ENCODE measurements at places on chromosomes 3 and 15.
A peak's percentile ranks its signal among the peaks of the same experiment; 100 is the strongest.

- no peak for DNase-seq
Measured at GRCh38 chr3:72445827-72446217, 402.4 kb downstream of the SHQ1 start.

DNA sequence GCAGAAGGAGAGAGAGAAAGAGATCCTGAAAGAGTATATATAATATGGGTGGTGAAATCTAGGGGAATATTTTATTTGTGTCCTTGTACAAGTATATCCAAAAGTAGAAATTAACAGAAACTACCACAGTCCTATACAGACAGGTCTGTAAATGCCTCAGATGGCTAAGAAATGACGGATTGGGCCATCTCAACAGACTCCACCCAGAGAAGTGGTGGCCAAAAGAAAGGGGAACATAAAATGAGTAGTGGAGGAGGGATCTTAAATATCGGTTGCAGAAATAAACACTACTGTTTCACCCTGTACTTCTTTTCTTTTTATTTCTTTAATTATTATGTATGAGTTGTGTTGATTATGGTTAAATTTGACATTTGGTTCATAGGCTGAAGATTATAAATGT is 47.7 kb downstream of the CCR3 start:
- no peak for DNase-seq

DNA sequence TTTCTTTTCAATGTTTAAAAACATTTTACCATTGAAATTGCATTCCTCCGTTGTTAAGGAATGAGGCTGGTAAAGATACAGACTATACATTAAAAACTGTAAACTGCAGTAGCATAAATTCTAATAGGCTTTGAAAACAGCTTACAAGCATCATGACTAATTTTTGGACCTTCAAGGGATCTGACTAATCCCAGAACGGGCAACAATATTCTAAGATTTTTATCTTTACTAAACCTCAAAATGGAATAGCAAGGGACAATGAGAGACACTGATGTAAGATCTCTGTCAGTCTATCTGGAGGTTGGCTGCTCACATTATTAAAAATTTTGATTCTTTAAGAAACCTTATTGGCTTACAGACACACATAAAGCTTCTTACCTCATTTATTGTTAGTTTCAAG is 74.7 kb downstream of the BTD start:
- DNase-seq, result peak; percentile 27

GRCh38 chr3:183149915-183150750 is 12.4 kb downstream of the LAMP3 start:
- no peak for DNase-seq

GRCh38 chr3:165196577-165197480 is 645 bp upstream of the SLITRK3 start:
- no peak for DNase-seq

- DNase-seq, result no peak
Measured at GRCh38 chr3:43177085-43177484, 71.2 kb upstream of the POMGNT2 start.

DNA sequence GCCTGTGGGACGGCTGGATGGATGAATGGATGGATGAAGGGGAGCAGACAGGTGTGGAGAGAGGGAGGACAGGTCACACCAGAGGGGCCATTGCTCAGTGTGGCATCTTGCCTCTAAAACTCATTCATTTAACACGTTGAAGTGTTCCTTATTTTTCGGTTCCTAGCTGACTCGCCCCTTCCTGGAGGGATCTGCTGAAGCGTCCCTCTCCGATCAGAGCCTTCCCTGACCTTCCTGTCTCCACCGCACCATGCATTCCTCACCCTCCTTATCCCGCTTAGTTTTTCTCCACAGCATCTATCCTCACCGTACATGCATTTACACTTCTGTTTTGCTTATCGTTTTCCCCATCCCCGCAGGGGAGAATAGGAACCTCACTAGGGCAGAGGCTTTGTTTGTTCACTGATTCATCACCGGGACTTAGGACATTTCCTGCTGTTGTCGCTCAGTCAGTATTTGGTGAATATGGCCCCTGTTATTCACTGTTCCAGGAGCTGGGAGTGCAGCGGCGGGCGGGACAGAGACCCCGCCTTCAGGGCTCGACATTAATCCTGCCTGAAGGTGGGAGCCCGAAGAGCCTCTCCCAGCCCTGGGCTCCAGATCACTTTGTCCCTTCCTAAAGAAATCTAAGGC is 32.0 kb downstream of the FOXL2 start:
- DNase-seq, result peak; percentile 57

- no peak for DNase-seq
Measured at GRCh38 chr15:78732634-78733033, 78.6 kb downstream of the ADAMTS7 start.

- DNase-seq, result no peak
Measured at GRCh38 chr3:187209491-187209890, 12.2 kb downstream of the RTP1 start.

GRCh38 chr15:49428409-49429095 is 5.5 kb downstream of the FGF7 start:
- DNase-seq, result peak; percentile 52

- DNase-seq, result no peak
Measured at GRCh38 chr3:130661140-130661891, 85.3 kb downstream of the PIK3R4 start.

Measured in fibroblast of skin of right quadriceps (primary cell).